Inflammatory macrophage treated with lipopolysaccharide for 4 hours (primary cell): ENCODE measurements at places on chromosomes 13 and 19.
A peak's percentile ranks its signal among the peaks of the same experiment; 100 is the strongest.

DNA sequence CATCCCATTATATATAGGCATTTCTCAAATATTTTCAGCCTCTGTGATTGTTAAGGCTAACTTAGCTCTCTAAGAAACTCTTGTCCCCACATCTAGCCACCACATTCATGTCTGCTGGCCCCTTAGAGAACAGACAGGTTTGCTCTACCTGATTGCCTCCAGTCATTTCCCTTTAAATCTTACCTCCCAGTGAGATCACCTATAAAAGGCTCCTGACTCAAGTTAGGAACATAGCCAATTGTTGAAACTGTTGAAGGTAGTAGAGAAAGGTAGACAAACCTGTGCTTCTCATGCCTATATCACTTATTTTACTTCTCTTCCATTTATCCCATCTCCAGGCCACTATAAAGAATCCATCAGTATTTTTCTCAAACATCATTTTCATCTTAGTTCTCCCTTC lies 771.4 kb downstream of the DIAPH3 start:
- no peak for DNase-seq

DNA sequence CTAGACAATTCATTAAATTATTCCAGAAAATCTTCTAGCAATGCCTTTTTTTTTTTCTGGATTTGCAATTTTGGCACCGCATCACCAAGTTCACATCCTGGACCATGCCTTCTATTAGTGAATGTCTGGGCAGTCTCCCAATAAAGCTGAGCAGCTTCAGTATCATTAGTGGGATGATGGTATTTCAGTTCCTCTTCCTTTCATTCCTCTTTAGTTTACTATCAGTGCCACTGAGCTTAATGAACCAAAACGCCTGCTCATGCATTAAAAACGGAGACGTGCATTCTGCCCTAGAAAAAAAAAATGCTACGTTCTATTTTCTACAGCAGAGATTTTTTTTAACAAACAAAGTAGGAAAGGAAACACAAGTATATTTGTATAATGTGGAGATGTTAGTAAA lies 343.0 kb downstream of the PCDH9 start:
- DNase-seq: no peak

DNA sequence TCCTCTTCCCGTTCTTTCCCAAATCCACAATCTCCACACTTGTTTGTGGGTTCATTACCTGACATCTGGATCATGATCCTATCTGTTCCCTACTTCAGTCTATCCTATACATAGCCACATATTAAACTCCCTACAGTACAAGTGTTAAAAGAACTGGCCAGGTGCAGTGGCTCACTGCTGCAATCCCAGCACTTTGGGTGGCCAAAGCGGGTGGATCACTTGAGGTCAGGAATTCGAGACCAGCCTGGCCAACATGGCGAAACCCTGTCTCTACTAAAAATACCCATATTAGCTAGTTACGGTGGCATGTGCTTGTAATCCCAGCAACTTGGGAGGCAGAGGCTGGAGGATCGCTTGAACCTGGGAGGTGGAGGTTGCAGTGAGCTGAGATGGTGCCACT lies 88.3 kb downstream of the TM9SF2 start:
- no peak for DNase-seq

- DNase-seq: peak; percentile 56
Measured at GRCh38 chr13:97018029-97018819, 23.9 kb upstream of the OXGR1 start.

DNA sequence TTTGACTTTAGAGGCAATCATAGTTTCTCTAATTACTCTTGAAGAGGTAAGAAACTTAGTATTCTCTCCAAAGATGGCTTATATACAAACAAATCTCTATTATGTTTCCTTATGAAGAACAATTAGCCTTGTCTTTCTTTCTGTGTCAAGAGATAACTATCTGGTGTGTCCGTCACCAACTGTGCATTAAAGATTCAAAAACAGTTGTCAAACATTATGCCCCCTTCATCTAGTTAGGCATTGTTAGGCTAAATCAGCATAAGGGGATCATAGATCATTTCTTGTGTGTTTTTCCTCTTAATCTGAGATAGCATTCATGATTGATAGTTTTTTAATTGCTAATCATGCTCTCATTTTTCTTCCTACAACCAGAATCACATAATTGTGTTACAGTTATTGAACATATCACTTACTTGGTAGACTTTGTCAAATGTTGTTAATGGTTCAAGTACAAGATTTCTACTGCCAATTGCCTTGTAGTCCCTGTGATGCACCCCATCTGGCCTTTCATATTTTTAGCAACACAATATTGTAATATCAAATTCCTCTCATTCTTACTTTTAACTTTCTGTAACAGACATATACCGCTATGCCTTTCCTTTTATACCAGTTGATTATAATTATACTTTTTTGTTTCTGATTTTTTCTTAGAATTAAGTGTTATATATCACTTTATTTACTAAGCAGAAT lies 612.7 kb downstream of the SLITRK6 start:
- no peak for DNase-seq
